GM23248 (cell line): ENCODE measurements at places on chromosomes 16 and 17. TPM values are rescaled to one million over a fixed set of nuclear protein-coding genes. Genes with fewer than 3 reads are reported as not detected.

- no peak for DNase-seq
Measured at GRCh38 chr16:89562939-89563338, 2.5 kb downstream of the RPL13 start.

GRCh38 chr16:79049040-79049439 lies 551.5 kb downstream of the MAF start:
- DNase-seq, result no peak

DNA sequence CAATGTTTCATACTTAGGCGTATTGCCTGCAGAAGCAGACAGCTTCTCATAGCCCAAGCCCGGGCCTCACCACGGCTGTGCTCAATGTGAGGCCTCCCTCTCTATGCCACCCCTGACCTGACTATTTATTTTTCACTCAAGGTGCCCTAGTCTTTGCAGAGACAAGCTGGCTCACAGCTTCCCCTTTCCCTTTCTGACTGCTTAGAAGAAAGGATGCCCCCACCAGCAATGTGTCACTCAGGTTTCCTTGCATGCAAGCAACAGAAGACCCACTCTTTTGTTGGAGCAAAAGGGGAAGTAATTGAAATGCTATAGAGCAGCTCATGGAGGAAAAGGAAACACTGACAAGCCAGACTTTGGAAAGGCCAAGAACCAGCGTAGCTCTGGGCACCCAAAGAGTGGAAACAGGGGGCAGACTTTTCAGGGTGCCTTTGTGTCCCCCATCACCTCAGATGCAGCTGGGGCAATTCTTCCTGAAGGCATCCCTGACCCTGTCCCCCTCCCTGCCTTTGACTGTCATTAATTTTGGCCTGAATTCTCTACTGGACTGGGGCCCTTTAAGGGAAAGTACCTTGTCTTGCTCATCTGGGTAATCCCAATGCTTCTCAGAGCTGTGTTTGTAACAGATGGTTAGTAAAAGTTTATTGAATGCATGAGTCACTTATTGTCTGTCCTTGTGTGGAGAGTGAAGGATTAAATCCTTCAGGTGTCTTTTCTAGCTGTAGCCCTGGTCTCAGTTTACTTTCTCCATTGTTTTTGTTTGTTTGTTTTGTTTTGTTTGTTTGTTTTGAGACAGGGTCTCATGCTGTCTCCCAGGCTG lies 17.8 kb downstream of the RGS9 start:
- DNase-seq, result peak; percentile 67

GRCh38 chr16:56753410-56753809 lies 23.5 kb downstream of the NUP93 start:
- DNase-seq, result peak; percentile 78

DNA sequence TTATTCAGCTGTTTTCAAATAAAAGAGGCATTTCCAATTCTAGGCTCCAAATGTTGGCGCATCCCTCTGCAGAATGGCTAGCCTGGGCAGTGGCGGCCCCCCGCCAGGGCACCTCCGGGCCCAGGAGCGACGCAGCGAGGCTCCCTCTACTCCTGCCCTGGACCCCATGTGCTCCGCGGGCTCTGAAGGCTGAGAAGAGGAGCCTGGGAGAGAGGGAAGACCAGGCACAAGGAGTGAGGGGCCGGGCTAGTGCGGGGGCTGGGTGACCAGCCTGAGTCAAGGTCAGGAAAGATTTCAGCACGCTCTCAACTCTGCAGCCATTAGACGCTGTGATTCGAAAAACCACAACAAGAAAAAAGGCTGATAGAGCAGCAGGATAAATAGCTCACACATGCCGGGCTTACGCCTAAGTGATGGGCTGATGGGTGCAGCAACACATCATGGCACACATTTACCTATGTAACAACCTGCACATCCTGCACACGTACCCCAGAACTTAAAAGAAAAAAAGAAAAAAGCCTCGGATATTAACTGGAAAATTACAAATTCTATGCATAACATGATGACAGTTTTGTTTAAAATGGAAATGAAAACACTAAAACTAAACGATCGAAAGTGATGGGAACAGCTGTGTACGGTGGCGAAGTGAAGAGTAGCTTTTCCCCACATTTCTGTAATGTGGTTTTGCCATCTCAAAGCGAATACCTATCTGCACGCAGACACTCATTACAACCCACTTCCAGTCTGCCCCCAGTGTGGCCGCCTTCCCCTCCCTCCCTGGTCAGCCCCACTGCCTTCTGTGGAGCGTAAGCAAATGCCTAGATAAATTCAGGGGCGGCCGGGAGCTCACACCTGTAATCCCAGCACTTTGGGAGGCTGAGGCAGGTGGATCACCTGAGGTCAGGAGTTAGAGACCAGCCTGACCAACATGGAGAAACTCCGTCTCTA lies 44.4 kb downstream of the MAP1LC3B start:
- DNase-seq, result peak; percentile 73

GRCh38 chr16:29821643-29822115 lies 1.4 kb downstream of the MVP start:
- peak; percentile 90 for DNase-seq

DNA sequence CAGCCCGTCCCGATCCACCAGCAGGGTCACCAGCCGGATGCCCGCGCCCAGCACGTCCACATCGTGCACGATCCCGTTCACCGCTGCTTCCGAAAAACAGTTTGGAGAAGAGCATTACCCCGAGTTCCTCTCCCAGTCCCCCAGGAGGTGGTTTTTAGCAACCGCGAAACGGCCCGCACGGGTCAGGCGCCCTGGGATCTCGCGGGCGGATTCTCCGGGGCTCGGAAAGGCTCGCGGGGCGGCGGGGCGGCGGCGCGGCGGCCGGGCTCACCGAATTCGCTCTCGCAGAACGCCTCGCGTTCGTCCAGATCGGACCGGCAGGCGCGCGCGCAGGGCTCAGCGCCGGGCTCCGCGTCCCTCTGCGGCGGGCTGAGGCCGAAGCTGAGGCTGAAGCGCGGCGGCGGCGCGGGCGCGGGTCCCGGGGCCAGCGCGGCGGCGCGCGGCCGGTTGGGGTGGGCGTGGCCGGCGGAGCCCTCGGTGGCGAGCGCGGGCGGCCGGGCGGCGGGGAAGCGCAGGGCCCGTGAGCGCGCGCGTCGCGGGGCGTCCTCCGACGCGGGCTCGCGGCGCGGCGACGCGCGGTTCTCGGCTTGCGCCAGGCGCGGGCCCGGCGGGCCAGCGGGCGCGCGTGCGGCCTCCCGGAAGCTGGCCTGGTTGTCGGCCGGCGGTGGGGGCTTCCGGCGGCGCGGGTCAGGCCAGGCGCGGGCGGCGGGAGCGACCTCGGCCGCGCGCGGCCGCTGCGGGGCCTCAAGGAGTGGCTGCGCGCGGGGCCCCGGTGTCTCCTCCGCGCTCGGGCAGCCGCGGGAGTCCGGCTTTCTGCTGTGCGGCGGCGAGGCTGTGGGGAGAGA lies 2.9 kb downstream of the C17orf58 start:
- DNase-seq, result peak; percentile 93

- DNase-seq, result peak; percentile 82
Measured at GRCh38 chr16:56451753-56452689, 667 bp downstream of the OGFOD1 start.

DNA sequence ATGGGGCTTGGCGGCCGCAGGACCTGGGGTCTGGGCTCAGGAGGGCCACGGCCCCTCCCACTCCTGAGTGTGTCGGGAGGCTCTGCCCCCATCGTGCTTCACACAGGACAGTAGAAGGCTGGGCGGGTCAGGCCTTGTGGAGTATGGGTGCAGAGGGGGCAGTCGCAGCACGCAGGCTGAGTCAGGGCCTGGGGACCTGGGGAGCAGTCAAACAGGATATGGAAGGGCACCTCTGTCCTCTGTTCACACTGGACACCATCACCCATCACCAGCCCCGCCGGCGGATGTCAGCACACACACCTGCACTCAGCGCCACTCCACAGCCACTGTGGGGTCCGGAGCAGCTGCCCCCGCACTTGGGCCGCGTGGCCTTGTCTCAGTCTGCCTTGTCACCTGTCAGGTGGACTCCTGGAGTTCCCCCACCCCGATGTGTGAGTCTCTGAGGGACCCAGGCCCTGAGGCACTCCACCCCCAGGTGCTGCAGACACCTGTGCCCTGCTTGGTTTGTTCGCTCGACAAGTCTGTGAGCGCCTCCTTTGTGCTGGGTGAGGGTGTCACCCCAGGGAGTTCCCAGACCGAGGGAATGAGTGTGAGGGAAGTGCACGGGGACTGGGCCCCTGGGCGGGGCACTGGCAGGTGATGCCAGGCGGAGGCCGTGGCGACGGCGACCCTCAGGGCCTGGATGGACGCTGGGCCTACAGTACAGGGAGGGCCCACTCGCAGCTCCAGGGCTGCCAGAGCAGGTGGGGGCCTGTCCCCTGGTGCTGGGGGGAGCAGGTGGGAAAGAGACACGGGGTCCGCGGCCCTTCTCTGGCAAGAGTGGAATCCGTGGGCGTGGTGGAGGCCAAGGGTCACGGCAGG lies 31.7 kb downstream of the ZFPM1 start:
- no peak for DNase-seq

- peak; percentile 90 for DNase-seq
Measured at GRCh38 chr17:82492643-82493225, 26.8 kb upstream of the FOXK2 start.

DNA sequence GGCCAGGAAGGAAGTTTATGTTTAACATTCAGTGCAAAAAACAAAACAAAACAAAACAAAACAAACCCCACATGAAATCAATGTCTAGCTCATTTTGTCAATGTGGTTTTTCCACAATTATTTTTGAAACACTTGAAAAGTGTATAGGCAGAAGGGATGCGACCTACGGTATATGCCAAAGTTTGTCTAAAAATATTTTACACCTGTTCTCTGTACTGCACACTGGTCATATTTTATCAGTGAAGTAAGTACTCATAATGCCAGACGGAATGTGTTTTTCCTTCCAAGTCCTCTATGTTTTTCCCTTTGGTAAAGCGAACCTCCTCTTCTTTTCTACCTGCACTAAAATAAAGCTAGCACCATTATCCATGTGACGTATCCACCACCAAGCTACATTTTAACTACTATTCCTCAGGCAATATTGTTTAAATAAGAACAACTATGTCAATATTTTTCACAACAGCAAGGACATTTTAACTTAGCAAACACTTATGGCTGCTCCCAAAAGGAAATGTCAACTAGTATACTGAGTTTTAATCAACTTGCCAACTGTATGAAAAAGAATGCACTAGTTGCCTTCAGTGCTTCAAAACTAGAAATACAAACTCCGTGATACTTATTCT lies 10.3 kb downstream of the TOB1 start:
- no peak for DNase-seq

- DNase-seq, result no peak
Measured at GRCh38 chr16:21953541-21953902, 361 bp downstream of the UQCRC2 start.

GRCh38 chr17:69218986-69219385 lies 9.6 kb downstream of the ABCA10 start:
- DNase-seq, result no peak

DLG4 gene
- polyA plus RNA-seq, result 1.3 and 1.9 TPM in 2 replicates

DNA sequence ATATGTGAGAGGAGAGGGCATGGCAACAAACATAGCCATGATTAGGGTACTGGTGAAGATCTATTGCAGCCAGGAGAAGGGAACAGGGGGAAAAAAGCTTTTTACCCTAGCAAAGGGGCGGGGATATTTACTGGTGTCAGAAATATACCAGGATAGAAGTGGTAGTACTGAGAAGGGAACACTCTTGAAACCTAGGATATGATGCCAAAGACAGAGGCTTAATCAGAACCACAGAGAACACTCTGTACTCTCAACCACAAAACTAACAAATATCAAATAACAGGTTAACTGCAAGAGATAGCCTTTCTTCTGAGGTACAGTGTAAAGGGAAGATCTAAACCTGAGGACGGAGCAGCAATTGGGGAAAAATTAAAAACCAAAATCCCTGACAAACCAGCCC lies 112.2 kb downstream of the KIF2B start:
- no peak for DNase-seq

GRCh38 chr17:56099649-56100048 lies 53.6 kb upstream of the ANKFN1 start:
- peak; percentile 74 for DNase-seq

DNA sequence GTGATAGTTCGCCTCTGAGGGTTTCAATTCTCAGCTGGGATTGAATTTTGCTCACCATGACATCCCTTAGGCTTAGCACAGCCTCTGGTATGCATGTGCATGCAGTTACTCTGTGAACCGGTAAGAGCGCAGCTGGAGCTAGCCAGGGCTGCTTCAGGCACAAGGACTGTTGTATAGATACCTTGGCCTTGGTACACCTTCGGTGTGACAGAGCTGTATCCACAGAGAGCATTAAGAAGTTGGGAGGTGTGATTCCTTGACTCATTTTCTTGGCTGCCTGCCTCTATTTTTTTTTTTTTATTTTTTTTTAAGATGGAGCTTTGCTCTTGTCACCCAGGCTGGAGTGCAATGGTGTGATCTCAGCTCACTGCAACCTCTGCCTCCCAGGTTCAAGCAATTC lies 2.2 kb upstream of the NUTF2 start:
- peak; percentile 57 for DNase-seq

- DNase-seq, result no peak
Measured at GRCh38 chr17:30599428-30600059, 122.3 kb downstream of the GOSR1 start.

GRCh38 chr17:35875072-35875799 lies 4.9 kb downstream of the CCL5 start:
- DNase-seq, result no peak

- no peak for DNase-seq
Measured at GRCh38 chr16:85910854-85911247, 11.9 kb downstream of the IRF8 start.

TMEM106A gene
- polyA plus RNA-seq, result 5.1 and 5.9 TPM in 2 replicates

DNA sequence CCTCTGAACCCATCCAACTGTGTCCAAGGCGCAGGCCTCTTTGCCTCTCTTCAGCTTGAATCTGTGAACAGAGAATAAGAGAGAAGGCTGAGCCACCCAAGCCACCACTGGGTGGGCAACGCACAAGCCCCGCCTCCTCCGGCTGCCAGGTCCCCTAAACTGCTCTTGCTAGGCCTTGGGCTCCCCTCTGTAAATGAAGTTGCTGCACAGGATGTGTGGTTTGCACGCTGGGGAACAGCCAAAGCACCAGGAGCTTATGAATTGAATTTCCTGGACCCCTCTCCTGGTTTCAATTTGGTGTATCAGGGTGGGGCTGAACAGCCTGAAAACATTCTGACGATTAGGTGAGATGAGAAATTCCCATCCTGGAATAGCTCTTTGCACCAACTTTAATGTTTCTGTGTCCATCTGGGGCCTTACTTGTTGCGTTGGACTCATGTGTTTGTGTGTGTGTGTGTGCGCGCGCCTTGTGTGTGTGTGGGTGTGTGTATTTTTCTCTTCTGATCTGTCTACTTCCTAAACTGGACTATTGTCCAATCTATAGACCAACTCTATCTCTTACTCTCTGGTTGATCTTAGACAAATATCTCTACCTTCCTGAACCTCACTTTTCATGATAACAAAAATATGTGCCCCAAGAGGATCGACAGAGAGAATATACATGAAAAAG lies 2.3 kb downstream of the CCL1 start:
- DNase-seq, result no peak
